ENCODE measurements at places on chromosomes 11 and 22. TPM values are rescaled to one million over a fixed set of nuclear protein-coding genes. Genes with fewer than 3 reads are reported as not detected.

Gene PNPLA5
- not detected for total RNA-seq

DNA sequence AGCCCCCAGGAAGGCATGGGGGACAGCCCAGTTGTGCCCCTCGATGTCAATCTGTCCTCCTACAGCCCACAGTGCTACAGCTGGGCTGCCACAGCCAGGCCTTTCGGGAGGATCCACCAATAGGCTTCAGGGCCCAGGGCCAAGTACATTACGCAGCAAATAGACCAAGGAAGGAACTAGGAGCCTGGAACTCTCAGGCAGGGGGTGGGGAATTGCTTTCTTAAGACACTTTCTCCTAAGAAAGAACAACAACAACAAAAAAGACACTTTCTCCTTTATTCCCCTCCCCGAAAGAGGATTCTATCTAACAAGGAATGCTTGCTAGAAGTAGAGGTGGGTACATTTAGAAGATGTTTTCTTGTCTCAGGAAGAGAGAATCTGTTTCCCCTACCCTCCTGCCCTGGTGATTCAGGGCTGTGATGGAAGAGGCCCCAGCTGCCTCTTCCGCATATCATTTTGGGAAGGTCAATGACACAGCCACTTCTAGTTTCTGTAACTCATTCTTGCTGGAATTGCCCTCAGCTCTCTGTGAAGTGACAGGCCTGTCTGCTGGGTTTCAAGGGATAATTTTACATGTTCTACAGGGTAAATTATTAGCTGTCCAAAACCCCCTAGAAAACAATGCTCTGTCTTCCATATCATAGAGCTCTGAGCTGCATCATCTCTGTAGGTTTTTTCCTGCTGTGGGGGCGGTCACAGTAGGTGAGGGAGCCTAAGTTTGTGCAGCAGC is 6.0 kb upstream of the MALAT1 start:
- H3K4me3 ChIP-seq: peak overlapping the region; percentile 36
- H3K4me1 ChIP-seq: peaks cover 88% of the 10 kb centered on the region
- H3K27me3 ChIP-seq: no peaks in the 10 kb centered on the region
- no peaks in the 10 kb centered on the region for H3K36me3 ChIP-seq

- no peak overlapping the region for H3K27ac ChIP-seq
- no peaks in the 10 kb centered on the region for H3K27me3 ChIP-seq
- H3K36me3 ChIP-seq: no peaks in the 10 kb centered on the region
- DNase-seq: no peak
- no peaks in the 10 kb centered on the region for H3K4me1 ChIP-seq
- no peak overlapping the region for H3K4me3 ChIP-seq
Measured at GRCh38 chr11:110019675-110020074, 73.5 kb upstream of the ZC3H12C start.

DNA sequence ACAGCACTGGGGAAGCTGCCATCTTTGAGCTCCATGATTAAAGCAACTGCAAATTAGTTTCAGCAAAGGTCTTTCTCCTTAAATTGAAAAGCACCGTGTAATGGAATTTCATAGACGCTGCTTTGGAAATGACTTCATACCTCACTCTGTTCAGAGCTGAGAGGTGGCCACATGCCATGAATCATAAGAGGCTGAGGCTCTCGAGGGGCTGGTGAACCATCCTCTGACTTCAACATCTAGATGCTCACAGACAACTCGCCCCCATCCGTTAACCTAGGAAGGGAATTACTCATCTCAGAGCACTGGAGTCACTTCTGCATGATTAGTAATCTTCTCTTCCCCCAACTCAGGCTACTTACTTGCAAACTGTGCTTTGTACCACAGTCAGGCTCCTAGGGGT is 122.3 kb downstream of the RCN1 start:
- H3K27me3 ChIP-seq: no peaks in the 10 kb centered on the region
- H3K4me1 ChIP-seq: peaks cover 17% of the 10 kb centered on the region
- no peaks in the 10 kb centered on the region for H3K36me3 ChIP-seq
- peak overlapping the region; percentile 64 for H3K27ac ChIP-seq
- DNase-seq: peak; percentile 75
- no peak overlapping the region for H3K4me3 ChIP-seq

DNA sequence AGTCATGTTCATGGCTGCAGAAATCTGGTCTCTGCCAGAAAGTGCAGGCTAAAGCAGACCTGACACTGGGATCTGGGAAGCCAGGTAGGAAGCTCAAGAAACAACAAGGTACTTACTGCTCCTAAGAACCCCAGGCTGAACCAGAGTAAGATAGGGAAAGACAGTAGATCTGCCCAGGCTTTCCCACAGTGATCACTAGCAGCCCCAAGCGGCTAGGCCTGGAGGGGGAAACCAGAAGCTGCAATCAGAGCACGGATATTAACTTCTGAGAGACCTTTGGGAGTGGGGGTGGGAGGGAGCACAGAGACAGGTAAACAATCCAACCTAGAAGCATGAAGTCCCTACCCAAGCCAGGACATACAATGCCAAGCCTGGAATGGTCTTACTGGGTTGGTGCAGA is 135.2 kb upstream of the C11orf58 start:
- no peaks in the 10 kb centered on the region for H3K36me3 ChIP-seq
- H3K27me3 ChIP-seq: peaks cover 32% of the 10 kb centered on the region
- H3K4me3 ChIP-seq: no peak overlapping the region
- H3K27ac ChIP-seq: no peak overlapping the region
- DNase-seq: peak; percentile 50

DNA sequence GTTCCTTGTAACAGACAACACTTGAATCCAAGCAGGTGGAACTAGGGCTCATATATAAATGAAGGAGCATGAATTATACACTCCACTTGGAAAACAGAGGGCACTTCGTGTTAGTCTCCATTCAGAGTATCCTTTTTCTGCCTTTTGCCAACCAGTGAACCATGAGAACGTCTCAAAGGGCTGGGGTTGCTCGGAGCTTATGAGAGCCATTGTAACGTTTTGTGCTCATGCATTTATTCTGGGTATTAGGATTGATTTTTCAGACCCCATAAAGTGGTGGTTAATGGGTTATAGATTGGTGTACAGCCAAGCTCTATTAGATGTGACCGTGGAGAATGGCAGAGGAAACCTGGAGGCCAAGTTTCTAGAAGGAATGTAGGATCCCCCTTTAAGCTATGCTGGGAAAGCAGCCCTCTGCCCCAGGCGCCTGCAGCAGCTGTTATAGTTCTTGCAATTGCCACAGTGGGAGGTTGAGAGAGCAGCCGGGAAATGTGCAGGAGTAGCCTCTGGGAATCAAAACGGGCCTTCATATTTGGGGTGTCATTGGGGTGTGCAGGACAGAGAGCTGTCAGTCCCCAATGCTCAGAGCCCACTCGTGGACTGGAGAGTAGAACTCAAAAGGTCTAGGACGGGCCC is 54.6 kb upstream of the ASPHD2 start:
- H3K27me3 ChIP-seq: peaks cover 47% of the 10 kb centered on the region
- peak; percentile 50 for DNase-seq
- H3K27ac ChIP-seq: no peak overlapping the region
- no peak overlapping the region for H3K4me3 ChIP-seq
- H3K4me1 ChIP-seq: no peaks in the 10 kb centered on the region

GRCh38 chr11:116257092-116257491 is 515.7 kb downstream of the BUD13 start:
- DNase-seq: no peak
- no peaks in the 10 kb centered on the region for H3K4me1 ChIP-seq
- H3K27ac ChIP-seq: no peak overlapping the region
- H3K36me3 ChIP-seq: no peaks in the 10 kb centered on the region

DNA sequence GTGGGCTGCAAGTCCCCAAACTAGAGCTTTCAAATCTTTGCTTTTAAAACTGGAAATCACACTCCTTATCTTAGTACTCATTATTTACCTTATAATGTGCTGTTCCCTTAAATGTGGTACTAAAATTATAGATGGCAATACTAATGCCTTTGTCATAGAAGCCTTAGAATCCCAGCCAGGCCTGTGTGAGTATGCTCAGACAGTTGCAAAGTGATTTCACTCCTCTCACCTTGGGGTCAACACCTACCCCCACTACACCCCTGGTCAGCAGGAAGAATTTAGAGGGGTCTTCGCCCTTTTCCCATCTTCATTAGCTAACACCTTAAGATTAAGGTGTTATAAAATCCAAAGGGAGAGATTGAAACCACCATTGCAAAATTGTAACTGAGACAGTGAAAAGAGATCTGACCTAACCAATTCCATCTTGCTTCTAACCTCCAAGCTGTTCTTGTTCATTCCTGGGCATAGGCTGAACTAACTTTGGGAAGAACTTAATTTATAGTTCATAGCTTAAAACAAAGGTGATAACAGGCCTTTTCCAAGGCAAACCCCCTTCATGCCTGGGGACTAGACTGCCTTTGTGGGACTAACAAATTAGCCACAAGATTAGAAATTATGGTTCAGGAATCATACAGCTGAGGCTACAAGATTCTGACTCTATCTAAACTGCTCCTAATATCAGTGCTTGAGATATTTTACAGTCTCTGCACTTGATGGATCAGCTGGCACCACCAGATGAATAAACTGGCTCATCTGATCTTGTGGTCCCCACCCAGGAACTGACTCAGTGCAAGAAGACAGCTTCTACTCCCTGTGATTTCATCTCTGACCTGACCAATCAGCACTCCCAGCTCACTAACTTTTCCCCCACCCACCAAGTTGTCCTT is 10.4 kb upstream of the MRPL17 start:
- DNase-seq: no peak
- H3K27me3 ChIP-seq: no peaks in the 10 kb centered on the region

DNA sequence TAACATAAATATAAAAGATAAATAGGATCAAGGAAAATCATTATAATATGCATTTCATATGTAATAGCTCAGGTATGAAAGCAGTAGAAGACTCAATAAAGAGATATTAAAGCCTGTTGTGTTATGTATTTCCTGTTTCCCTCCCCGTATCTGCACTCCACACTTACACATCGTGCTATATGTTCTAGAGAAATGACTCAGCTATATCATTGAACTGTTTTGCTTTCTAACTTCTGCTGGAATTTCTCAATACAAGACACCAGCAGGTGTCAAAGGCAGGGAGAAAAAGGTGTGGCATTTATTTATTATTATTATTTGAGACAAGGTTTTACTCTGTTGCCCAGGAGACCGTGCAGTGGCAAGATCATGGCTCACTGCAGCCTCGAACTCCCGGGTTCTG is 842.8 kb upstream of the CNTN5 start:
- no peak for DNase-seq
- H3K27me3 ChIP-seq: no peaks in the 10 kb centered on the region
- no peaks in the 10 kb centered on the region for H3K36me3 ChIP-seq
- H3K27ac ChIP-seq: no peak overlapping the region
- no peaks in the 10 kb centered on the region for H3K4me1 ChIP-seq

DNA sequence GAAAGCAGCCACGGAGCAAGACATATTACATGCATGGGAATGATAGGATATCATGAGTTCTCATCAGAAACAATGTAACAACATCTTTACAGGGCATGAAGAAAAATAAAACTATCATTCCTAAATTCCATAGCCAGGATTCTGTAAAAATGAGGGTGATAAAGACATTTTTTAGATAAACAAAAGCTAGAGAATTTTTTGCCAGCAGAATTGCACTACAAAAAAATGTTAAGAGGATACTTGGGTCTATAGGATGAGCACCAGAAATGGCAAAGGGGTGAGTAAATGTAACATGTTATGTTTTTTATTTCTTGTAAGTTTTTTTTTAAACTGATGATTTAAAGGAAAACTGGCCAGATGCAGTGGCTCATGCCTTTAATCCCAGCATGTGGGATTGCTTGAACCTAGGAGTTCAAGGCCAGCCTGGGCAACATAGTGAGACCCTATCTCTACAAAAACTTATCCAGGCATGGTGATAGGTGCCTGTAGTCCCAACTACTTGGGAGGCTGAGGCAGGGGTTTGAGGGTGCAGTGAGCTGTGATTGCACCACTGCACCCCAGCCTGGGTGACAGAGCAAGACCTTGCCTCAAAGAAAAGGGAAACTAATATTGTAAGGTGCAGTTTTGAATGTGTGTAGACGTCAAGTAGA is 33.2 kb downstream of the TBX1 start:
- H3K36me3 ChIP-seq: peaks cover 5% of the 10 kb centered on the region
- DNase-seq: peak; percentile 63
- H3K27ac ChIP-seq: no peak overlapping the region
- H3K27me3 ChIP-seq: no peaks in the 10 kb centered on the region

DNA sequence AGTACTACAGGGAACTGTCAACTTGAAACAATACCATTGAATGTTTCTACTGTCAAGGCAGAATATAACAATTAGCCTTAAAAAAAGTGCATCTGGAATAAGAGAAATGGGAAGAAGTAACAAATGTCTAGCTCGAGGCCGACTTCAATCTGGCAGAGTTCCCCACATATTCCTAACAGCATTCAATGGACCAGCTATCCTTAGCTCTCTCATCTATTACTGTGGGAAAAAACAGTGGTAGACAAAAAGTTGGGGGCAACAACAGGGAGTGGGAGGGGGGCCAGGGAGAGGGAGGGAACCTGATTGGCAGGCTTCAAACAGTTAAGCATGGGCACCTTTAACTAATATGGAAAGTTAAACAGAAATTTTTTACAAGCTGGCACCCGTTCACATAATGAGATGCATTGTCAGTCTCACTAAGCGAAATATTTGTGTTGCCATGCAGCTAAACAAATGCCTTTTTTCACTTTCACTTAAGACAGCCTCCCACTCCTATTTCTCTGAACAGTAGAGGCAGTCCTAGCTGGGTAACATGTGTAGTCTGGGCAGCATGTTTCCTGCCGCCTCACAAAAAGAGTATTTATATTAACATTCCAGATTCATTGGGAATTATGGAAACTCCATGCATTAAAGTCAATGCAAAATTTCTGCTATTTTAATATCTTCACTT is 62.2 kb upstream of the SOX6 start:
- H3K4me1 ChIP-seq: no peaks in the 10 kb centered on the region
- H3K27ac ChIP-seq: no peak overlapping the region

DNA sequence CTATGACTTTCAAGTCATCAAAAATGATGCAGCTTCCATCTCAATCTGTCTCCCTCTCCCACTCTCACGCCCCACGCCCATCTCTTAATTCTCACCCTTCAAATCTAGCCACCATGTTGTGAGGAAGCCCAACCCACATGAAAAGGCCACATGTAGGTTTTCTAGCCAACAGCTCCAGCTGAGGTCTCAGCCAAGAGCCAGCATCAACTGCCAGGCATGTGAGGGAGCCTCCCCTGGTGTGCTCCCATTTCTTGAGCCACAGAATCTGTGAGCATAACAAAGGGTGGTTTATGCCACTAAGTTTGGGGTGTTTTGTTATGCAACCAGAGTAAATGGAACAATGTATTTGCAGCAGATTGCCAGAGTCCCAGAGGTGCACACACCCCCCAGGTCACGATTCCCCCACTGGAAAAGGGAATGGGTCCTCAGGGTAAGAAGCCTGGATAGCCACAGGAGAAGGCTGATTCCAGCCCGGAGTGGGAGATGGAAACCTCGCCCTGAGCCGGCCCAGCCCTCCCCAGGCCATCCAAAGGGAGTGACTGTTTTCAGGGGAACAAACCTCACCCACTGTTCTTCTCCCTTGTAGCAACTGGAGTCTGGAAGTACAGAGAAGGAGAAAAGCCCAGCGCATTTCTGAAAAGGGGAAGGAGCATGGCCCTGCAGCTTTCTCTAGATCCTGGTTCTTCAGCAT is 20.0 kb upstream of the LINC01488 start:
- peaks cover 21% of the 10 kb centered on the region for H3K4me1 ChIP-seq
- no peak overlapping the region for H3K27ac ChIP-seq
- peak; percentile 30 for DNase-seq
- H3K27me3 ChIP-seq: no peaks in the 10 kb centered on the region
- H3K36me3 ChIP-seq: no peaks in the 10 kb centered on the region

- no peak overlapping the region for H3K27ac ChIP-seq
- H3K36me3 ChIP-seq: no peaks in the 10 kb centered on the region
- peak; percentile 80 for DNase-seq
Measured at GRCh38 chr11:67664696-67665540, 9.5 kb downstream of the ALDH3B2 start.
